ENCODE measurements at places on chromosomes 2 and 18.

DNA sequence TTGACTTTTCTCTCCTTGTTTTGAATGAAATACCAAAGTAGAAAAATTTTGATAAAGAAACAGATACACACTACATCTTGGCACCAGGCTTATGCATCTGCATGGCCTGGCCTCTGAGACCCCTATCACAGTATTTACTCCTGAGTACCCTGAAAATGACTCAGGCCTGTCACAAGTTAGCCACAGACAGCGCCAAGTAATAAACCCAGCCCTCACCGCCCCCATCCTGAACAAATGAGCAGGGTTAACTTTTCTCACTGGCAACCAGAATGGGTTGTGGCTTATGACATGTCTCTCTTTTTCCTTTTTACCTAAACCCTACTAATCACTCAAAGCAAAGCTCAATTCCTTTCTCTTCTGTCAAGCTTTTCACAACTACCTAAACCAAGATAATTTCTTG, 35.3 kb downstream of the SPRED2 start:
- DNase-seq: no peak

DNA sequence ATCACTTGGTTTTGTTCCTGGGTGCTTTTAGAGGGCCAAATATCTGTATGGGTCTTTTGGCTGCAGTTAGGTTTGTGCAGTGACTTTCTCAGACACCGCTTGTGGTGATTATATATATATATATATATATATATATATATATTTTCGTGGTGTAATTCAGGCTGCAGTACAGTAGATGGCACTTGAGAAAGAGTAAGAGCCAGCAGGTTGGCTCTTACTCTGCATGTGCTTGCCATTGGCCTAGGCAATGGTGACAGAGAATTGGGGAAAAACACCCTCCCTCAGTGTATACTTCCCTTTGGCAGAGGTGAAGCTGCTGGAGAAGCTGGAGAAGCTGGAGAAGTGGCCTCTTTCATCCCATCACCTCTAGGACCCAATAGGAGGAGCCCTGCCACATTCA, 22.2 kb upstream of the MYL1 start:
- no peak for DNase-seq

DNA sequence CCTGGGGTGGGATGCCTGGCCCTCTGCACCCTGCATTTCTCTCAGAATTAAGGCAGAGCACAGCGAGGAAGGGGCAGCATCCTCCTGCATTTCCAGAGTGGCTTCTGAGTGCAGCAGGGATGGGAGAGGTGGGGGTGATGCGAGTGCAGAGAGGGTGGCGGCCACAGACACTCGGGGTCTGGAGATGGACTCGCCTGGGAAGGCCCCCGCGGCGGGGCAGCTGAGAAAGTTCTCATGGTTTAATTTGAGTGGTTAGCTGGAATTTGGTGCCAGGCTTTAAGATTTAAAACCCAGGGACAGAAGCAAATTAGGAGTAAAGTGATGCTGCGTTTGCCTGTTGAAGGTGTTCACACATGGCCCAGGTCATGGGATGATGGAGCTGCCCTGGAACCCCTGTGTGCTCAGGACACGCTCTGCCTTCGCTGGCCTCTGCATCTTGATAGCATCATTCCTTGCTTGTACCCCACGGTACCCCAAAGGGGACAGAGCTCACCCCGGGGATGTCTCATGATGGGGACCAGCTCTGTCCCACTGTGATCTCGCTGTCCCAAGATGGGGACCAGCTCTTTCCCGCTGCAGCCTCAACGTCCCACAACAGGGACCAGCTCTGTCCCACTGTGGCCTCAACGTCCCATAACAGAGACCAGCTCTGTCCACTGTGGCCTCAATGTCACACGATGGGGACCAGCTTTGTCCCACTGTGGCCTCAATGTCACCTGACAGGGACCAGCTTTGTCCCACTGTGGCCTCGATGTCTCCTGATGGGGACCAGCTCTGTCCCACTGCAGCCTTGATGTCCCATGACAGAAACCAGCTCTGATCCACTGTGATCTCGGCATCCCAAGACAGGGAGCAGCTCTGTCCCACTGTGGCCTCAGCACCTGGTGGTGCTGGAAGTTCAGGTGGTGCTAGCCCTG, 27.5 kb downstream of the TMEM18 start:
- DNase-seq: no peak

- DNase-seq: no peak
Observed at GRCh38 chr18:39480494-39481195, 1915.0 kb upstream of the CELF4 start.

DNA sequence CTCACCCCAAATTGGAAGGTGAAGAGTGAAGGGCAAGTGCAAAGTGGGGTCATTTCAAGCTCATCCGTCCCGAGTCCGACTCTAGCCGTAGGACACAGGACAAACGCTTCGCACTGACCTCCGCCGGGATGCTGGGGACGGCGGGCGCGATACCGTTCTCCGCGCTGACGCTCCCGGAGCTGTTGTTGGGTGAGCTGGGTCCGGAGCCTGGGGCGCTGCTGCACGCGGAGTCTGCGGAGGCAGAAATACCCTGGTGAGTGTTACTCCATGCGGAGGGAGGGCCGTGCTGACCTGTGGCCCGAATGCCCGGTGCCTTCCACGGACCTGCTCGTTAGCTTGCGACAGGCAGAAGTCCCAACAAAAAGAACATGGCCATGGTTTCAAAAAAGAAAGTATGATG, 261.3 kb downstream of the HDAC4 start:
- no peak for DNase-seq

DNA sequence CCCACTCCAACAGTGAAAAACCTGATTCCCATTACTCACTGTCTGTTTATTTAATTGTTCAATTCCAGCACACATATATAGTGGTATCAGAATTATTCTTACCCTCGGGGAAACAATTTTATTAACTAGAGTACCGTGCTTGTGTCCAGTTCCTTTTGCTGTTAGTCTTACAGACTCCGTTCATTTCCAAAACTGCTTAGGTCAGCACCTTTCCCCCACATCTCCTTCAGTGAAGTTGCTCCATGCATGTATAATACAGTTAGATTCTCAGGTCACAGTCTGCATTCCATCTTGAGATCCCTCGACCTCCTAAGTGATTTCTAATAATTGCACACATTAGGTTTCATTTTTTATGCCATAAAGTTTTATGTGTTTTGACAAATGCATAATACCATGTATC, 56.3 kb upstream of the ZNF521 start:
- no peak for DNase-seq

- no peak for DNase-seq
Observed at GRCh38 chr2:1591978-1592907, 152.1 kb downstream of the PXDN start.

GRCh38 chr2:191713837-191714236, 35.9 kb downstream of the NABP1 start:
- no peak for DNase-seq

GRCh38 chr2:57920342-57920939, 126.2 kb upstream of the VRK2 start:
- DNase-seq: no peak

- DNase-seq: no peak
Observed at GRCh38 chr18:74478880-74479279, 17.3 kb upstream of the CNDP2 start.

DNA sequence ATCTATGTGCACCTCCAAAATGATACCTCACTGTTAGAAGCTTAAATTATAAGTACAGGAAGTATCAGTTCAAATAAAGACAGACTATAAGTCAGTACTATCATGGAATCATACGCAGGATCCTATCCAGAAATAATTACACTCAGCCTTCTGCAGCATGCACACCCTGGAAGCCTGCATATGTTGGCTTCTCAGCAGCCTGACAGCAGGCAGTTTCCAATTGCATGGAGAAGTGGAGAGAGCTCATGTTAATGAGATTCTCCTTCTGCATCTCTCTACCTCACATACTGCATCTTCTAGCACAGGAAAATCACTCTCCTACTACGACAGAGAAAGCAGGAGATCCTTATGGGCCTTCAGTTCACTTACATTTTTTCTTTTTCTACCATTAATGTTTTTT, 20.5 kb downstream of the NR4A2 start:
- DNase-seq: no peak

- no peak for DNase-seq
Observed at GRCh38 chr2:167187978-167188967, 300.0 kb downstream of the XIRP2 start.

DNA sequence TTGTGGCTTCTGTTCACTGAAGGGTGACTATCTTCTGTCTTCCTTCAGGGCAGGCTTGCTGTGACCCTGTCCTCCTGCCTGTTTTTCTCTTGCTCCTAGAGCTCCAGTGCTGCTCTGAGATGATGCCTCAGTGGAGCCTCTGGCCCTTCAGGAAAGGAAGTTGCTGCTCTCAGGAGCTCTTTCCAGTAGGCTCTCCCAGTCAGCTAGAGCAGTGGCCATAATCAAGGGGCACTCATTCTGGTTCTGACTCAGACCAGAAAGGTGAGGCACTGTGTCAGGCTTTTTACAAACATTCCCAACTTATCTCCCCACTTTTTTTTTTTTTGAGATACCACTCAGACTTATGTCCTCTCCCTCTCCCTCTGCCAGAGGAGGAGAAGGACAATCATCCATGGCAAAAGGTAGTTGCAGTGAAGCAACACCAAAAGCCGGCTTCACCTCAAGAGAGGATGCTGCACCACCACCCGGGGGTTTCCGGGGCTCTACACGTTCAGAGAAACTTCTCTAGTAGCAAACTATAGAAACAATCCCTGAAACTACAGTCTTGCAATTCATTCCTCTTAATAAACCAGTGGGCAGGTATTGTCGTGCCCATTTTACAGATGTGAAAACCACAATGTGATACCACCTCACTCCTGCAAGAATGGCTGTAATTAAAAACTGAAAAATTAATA, 115.4 kb downstream of the ACTR3 start:
- DNase-seq: no peak

GRCh38 chr2:50849190-50849589, 182.7 kb downstream of the NRXN1 start:
- DNase-seq: no peak

- no peak for DNase-seq
Observed at GRCh38 chr2:19617257-19617848, 258.9 kb upstream of the OSR1 start.

GRCh38 chr2:216796115-216796840, 63.6 kb downstream of the TNP1 start:
- DNase-seq: no peak

DNA sequence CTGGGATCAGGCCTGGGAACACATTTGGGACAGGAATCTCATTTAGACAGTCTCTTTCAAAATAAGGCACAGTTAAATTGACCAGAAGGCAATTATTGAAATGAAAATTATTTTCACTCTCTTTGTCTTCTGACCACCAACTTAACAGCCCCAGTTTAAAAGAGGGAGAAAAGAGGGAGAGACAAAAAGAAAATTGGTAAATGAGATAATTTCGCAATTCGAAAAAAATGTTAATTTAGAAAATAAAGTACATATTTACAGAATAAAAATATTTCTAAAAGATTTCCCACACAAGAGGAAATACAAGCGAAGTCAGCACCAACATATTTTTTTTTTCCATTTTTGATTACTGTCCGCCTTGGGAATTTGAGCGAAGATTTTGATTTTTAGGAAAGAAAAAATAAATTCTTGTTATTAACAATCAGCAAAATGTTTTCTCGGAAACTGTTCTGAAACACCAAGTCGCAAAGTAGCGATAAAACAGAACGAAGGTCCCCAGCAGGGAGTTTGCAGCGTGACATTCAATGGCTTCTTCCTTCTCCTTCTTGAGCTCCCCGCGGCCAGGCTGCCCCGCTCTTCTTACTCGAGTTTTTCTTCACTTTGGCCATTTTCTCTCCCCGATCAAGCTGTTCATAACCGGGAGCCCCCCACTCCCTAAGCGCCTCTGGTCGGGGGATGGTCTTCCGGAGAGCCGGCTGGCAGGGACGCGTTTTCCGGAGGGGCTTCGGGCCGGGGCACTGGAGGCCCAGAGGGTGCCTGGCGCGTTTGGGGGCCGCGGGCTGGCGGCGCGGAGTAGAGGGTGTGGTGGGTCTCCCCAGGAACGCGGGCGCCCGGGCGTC, 5.0 kb downstream of the SP9 start:
- no peak for DNase-seq

GRCh38 chr2:145094370-145094769, 574.5 kb upstream of the ZEB2 start:
- DNase-seq: no peak

DNA sequence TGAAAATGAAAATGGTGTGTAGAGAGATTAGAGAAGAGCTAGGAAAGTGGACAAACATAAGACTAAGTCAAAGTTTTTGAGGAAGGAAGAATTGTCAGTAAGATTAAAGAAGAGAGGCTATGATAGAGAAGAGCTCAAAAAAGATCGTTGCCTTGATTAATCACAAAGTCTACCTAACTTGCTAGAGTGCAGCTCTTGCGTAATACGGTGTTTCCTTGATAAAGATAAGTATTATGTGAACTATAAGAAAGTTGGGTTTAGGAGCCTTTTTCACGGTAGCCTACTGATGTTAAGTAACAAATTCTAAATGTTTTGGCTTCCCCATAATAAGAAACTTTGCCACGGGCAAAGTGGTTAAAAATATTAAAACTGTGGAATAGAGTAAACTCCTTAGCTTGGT, 226.4 kb upstream of the NRXN1 start:
- DNase-seq: no peak

- no peak for DNase-seq
Observed at GRCh38 chr2:66888246-66888645, 453.3 kb downstream of the MEIS1 start.

- DNase-seq: no peak
Observed at GRCh38 chr2:197281421-197281820, 29.2 kb downstream of the ANKRD44 start.

GRCh38 chr2:39377226-39377939, 59.7 kb downstream of the MAP4K3 start:
- no peak for DNase-seq

DNA sequence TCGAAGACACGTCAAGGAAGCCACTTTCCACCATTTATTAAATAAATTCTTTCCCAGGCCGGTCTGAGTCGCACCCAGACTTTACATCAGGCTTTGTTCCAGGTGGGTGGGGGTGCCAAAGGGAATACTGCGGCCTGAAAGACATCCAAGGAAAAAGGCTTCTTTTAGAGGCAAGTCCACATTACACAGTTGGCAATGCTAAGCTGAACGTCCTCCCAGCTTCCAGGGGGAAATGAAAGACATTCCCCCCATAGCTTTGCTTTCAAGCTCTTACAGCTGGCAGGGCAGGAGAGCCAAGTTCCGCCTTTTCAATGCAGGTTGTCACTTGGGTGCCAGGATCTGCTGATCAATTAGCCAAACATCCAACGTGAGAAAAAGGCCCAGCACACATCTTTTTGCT, 36.5 kb upstream of the PTPN4 start:
- no peak for DNase-seq

DNA sequence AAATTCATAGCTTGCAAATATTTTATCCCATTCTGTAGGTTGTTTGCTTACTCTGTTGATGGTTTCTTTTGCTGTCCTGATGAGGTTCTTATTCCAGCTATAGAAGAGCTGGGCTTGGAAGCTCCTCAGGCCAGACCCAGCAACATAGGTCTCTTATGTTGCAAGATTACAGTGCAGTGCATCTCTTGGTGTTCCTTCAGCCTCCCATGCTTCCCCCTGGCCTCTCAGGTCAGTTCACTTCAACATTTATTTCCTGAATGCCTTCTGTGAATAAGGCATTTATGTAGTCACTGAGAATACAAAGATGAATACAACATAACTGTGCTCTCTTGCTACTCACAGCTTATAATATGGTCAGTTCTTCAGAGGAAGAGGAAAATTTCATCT, 179.0 kb upstream of the SLC39A10 start:
- DNase-seq: no peak

Data from effector memory CD8-positive, alpha-beta T cell (primary cell).